ENCODE measurements at places on chromosomes 3 and 15.

DNA sequence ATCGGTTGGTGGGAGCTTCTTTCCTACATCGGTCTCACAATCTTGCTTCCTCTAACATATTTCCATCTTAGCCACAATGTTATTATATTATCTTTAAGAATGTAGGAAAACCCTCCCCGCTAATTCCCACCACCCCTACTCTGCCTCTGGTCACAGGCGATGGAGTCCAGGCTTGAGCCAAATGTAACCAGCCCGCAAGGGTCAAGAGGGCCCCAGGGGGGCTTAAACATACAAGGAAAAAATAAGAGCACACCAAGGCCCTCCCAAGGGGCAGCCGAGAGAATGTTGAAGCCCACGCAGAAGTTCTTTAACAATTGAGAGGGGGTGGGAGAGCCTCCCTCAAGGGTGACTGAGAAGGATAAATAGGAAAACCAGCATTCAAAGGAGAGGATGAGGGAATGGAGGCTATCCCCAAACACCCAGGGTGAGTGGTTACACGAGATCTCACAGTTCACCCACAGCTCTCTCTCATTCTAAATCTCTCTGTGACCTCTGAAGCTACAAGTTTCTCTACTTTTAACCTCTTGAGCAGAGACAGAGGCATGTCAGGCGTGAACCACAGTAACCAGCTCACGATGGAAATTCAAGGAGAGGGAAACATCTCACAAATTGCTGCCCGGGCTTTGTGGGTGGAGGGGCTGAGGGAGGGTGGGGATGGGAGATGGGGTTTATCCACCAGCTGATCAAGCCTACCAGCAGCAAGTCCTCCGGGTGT, 31.4 kb upstream of the UACA start:
- DNase-seq, result no peak

- DNase-seq, result no peak
These were observed 102.9 kb downstream of the CHST2 start for GRCh38 chr3:143222505-143222904.

DNA sequence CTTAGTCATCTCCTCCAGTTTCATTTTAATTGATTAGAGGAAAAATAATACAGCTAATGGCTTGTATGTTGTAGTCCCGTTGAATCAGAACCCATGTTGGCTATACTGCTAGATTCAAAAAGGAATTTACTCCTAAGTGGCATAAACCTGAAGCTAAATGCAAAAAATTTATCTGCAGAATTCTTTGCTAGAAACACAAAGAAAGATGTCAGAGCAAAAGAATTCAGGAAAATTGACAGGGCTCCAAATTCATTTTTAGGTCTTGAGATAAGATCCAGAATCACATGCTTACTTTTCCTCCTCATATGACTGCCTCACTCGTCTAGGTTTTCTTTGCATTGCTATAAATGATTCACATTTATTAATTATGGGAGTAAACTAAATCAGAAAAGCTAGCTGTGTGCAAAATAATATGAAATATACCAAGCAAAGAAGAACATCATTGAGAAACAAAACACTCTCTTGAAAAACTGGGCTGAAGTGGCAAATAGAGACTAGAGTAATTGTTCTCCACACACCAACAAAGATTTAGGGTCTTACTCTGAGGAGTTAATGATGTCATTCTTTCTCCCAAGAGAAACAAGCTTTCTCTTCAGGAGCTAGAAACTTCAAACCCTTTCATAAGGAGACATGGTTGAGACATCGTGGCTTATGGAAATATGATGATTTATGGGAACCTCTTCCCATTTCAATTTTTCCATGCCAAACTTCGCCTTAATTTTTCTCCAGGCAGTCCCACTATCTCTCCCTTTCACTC, 94.8 kb upstream of the FEZF2 start:
- no peak for DNase-seq

GRCh38 chr15:29669823-29670222, 152.4 kb downstream of the TJP1 start:
- no peak for DNase-seq

GRCh38 chr15:51053571-51053970, 41.1 kb downstream of the TNFAIP8L3 start:
- DNase-seq, result no peak

DNA sequence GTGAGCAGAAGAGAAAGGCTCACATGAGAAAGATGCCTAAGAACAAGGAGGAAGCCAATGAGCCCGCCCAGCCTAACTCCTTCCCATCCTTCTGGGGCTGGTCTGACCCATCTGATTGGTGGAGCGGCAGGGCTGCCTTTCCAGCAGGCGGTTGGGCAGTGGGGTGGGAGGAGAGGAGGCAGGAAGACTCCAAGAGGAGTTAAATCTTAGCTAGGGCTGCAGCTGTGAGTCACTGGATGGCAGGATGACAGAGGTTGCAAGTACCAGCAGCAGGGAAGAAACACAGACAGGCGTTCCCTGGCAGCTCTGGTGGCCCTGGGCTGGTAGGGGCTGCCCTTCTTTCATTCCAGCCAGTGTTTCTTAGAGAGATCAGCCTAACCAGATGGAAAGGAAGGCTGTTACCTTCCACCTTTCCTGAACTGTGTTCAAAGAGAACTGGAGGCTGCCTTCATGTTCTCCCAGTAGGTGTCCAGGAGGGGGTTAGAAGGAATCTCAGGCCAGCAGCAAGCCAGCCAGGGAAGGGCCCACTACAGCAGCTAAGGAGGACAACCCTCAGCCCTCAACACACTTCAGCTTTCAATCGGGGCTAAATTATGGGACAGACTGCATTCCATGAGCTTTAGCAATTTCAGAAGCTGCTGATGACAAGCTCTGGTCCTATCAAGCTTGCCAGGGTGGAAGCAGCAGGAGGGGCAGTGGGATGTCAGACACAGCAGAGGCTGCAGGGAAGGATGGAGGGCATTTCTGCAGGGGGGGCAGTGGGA, 50.3 kb downstream of the CHSY1 start:
- no peak for DNase-seq

DNA sequence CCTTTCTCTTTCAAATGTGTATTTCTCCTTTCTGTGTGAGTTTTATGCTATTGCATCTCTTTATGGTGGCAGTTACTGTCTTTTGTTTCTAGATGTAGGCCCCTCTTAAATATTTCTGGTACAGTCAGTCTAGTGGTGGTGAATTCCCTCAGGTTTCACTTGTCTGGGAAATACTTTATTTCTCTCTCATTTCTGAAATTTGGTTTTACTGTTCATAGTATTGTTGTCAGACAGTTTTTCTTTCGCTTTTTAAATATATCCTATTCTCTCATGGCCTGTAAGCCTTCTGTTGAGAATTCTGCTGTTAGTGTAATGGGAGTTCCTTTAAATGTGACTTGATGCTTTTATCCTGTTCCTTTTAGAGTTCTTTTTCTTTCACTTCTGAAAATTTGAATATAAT, 874.0 kb downstream of the PLOD2 start:
- DNase-seq, result no peak

DNA sequence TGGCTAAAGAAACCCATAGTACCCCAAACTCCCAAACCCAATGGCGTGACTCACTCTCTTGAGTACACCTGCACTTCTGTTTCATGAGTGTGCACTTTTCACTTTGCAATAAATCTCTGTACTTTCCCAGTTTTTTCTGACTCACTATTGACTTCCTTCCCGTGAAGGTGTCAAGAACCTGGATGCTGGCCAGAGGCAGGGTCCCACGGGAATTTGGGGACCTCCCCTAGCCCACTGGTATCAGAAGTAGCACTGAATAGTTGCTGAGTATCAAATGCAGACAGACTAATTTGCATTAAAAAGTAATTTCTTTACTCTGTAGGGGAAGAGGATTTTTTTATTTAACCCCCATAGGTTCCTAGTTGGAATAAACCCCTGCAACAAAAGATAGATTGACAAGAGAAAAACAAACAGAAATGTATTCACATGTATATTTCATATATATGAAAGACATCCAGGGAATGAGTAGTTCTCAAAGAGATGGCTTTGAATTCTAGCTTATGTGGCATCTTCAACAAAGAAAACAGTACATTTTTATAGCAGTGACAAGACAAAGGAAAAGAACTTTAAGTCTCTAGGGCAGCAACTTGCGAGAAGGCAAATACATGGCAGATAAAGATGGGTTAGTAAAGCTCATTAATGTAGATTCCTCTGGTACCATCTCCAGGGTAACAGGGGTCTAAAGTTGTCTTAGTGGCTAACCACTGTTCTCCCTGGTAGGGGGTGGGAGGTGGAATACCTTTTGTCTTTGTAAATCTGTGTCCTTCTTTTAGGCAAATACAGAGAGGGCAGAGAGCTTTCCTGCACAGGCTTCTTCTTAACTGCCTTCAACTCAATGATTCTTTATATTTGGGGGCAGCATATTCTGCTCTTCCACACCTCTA, 385.5 kb upstream of the PDZRN3 start:
- DNase-seq, result no peak

GRCh38 chr3:81363816-81364215, 397.6 kb downstream of the GBE1 start:
- DNase-seq, result no peak

DNA sequence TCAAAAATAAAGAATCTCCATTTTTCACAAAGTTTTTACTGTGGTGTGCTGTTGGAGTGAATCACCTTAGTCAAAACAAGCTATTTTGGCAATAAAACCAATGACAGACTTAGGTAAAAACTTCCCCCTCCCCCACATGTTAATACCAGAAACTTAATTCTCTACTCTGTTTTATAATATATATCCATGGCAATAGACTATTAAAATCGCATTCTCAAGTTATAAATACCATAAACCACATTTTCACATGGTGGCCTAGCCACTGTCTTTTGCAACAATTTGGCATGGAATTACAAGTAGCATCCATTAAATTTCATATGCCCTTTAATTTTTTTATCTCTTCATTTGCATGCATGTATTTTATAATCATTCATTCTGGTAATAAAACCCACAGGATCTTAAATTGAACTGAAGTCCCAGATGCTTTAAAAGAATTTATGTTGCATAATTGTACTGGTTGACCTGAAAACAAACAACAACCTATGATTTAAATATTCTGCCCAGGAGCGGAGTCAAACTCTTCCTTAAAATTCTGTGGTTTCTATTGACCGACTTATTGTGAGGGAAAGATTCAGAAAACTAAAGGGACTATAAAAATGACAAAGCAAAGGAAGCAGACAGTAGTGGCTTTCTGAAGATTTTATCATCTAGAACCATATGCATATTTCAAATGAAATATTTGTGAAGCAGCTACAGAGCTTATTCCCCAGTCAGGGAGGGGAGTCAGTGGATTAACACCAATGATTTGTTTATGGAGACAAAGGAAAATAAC, 229.0 kb upstream of the TBL1XR1 start:
- DNase-seq, result no peak

GRCh38 chr3:64321747-64322146, 96.5 kb upstream of the PRICKLE2 start:
- DNase-seq, result no peak

DNA sequence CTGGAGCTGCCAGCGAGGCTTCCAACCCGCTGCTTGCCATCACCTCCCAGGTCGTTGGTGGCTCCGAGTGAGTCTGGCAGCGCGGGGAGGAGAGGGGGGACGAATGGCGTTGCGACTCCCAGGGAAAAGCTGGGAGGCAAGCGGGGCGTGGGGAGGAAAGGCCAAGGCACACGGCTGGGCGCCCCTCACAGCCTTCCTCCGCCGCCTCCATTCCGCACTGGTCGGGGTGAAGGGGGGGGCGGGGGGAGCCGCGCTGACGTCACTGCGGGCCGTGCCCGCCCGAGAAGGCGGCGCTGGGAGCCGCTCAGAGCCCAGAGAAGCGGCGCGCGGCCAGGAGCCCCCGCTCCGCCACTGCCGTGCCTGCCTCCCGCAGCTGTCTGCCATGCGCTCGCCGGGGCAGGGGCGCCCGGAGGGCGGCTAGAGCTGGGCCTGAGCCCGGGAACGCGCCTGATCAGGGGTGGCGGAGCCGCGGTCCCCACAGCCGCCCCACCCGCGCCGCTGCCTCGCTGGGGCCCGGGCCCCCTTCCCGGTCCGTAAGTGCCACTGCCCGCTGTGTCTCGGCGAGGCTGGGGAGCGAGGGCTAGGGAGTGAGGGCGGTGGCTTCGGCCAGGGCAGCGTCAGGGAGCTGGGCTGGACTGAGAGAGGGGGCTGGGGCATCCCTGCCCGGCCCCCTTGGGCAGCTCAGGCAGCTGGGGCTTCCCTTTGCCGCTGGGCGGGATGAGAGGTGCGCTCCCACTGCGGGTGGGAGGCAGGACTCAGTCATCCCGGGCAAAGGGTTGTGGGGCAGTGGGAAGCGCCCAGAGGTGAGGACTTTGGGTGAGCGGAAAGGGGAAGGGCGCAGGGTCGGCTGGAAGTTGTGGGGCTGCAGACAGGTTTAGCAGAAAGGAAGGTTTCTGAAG, 27.8 kb upstream of the POLG start:
- DNase-seq, result no peak

- DNase-seq, result no peak
These were observed 24.7 kb downstream of the GPR15 start for GRCh38 chr3:98556164-98557130.

- DNase-seq, result no peak
These were observed 9.8 kb downstream of the MAP1A start for GRCh38 chr15:43527016-43527801.

- no peak for DNase-seq
These were observed 209.5 kb downstream of the SOX2 start for GRCh38 chr3:181921220-181921619.

All from activated naive CD4-positive, alpha-beta T cell (primary cell).